ENCODE measurements at places on chromosomes 7 and 10.

GRCh38 chr7:138350701-138351357 lies 109.2 kb upstream of the TRIM24 start:
- peak; percentile 12 for DNase-seq

- DNase-seq: no peak
These were observed 13.1 kb downstream of the RSU1 start for GRCh38 chr10:16804123-16804522.

DNA sequence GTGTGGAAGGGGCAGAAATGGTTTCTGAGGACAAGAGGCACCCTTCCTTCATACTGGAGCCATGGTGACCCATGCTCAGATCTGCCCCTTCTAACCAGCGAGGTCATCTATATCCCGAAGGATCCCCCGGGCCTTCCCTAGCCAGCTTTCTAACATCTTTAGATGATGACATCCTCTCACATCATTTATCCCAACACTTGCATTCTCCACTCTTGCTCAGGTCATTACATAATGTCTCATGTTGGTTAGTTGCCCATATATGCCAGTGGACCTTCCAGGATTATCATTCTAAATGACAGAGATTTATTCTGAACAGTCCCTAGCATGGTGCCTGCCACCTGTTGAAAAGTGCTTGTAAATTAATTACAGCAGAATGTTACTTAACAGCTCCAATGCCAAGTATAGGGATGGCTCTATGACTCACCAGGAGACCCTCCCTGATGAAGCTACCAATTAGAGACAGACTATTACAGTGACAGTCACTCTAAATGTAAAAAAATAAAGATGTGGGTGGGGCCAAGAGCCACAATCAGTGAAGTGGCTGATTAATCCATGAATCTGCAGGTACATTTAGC lies 22.6 kb upstream of the ABLIM1 start:
- DNase-seq: no peak

DNA sequence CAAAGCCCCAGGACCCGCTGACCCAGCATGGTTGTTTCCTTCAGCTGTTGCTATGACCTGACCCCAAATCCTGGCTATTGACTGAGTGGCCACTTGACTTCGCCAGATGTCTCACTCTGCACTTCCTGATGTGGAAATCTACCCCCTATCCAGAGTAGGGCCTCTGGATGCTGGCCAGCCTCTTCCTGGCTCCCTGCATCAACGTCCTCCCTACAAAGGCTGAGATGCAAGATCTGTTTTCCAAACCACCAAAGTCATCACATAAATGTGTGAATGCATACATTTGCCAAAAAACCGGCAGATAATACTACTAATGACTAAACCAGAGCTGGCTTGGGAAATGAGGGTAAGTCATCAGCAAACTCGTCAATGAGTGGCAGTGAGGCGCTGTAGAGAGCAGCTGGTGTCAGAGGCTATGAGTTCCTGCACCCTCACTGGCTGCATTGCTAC lies 70.4 kb downstream of the PYROXD2 start:
- DNase-seq: peak; percentile 48

GRCh38 chr10:30359373-30360206 lies 10.5 kb upstream of the MTPAP start:
- peak; percentile 76 for DNase-seq
